Stimulated activated CD4-positive, alpha-beta T cell treated with anti-CD3 and anti-CD28 coated beads, Interleukin-4, amount 100 ng/mL, for 48 hours (primary cell): ENCODE measurements at places on chromosomes 16 and 17.
A peak's percentile ranks its signal among the peaks of the same experiment; 100 is the strongest.

GRCh38 chr17:57210972-57211411 is 45.3 kb upstream of the MSI2 start:
- DNase-seq, result no peak

GRCh38 chr16:2925951-2926649 is 14.4 kb downstream of the FLYWCH1 start:
- no peak for DNase-seq

GRCh38 chr17:78409191-78409928 is 30.9 kb downstream of the PGS1 start:
- DNase-seq, result no peak

DNA sequence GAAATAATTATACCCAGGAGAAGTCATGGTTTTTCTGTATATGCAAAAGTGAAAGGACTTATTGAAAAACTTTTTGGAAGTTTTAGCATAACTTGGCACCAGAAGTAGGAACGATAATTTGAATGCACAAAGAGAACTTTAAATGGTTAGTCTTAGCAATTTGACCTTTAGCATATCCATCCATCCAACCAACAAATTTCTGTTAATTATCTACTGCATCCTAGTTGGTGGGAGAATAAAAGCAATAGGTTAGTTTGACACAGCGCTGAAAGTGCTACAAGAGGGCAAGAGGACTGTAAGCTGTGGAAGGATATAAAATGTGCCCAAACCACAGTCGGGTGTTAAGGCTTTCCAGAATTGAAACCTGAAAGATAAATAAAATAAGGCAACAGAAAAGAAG is 17.6 kb downstream of the SPAG9 start:
- no peak for DNase-seq

DNA sequence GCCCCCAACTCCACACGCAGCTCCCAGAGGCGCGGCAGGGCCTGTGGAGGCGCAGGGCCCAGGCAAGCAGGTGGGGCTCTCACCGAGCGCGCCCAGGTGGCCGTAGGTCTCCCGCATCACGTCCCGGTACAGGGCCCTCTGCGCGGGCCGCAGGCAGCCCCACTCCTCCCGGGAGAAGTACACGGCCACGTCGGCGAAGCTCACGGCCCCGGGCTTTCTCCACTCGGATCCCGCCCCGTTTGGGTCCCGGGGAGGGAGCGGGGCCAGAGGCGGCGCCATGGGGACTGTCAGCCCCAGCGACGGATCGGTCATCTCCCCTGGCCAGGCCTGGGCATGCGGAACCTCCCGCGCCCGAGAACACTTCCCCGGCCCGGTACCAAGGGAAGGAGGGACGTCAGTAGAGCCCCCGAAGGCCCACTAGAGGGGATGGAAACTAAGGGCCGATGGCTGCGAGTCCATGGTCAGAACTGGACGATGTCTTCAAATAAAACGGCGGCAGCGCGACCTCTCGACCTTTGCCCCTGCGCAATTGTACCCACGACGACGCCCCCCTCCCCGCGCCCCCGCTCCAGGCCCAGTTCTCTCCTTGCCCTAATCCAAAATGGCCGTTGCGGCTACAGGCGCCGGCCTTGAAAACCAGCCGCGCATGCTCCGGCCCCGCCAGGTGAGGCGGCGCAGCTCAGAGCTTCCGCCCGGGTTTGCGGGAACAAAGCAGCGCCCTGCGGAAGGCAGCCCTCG is at the start of gene ZNF747:
TSS of gene ZNF747 (minus strand) at position 491 of the 738 bp plus-strand sequence. CDS start at position 312, 179 bp downstream.
- peak; percentile 87 for DNase-seq

DNA sequence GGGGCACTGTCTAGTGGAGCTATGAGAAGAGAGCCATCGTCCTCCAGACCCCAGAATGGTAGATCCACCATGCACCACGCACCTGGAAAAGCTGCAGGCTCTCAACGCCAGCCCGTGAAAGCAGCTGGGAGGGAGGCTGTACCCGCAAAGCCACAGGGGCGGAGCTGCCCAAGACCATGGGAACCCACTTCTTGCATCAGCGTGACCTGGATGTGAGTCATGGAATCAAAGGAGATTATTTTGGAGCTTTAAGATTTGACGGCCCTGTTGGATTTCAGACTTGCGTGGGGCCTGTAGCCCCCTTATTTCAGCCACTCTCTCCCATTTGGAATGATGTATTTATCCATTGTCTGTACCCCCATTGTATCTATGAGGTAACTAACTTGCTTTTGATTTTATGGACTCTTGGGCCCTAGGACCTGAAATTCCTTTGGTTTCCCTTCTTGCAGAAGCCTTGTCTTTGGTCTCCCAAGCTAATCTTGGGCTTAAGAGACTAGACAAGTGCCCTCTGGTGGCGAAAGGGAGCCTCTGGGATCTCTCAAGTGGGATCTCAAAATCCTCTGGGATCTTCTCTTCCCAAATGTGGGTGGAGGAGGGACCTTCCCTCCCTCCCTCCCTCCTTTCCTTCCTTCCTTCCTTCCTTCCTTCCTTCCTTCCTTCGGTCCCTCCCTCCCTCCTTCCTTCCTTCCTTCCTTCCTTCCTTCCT is 58.2 kb upstream of the HAPSTR1 start:
- no peak for DNase-seq

DNA sequence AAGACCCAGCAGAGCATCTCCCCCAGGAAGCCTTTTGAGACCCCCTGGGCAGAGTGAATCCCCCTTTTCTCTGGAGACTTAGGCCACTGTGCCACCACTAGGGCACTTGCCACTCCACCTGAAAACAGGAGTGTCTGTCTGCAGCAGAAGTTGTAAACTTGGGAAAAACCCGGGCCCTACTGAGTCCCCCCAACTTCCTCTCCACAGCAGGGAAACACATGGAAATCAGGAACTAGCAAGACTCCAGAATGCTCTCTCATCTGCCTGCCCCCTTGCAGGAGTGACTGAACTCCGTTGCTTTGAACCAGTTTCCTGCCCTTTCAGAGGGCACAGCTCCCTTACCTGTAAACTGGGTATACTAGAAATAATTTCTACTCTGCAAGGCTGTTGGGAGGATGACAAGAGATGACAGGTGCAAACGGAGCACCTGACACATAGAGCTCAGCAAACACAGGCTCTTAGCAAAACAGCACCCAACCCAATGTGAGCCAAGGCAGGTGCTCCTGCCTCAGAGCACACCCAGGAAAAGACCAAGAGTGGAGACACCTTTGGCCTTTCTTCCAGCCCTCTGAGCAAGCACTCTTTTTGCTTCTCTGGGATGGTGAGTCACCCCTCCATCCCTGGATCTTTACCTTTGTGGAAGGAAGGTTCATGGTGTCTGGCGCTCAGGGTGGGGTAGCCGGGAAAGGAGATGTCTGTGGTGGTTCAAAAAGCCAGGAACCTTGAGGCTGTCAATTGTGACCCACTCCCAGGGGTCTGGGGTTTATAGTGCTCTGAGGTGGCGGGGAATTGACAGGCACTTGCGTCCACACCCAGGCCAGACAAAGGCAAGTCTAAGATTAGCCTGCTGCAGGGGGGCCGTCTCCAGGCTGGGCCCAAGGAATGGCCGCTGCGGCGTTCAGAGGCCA is at the start of gene HCRT:
TSS of gene HCRT (minus strand) at position 740 of the 908 bp plus-strand sequence. CDS start at position 653, 87 bp downstream.
- no peak for DNase-seq

- no peak for DNase-seq
These were observed 72.0 kb upstream of the KSR1 start for GRCh38 chr17:27384261-27384701.

- DNase-seq, result no peak
These were observed 3.8 kb downstream of the PRR29 start for GRCh38 chr17:64001763-64002529.

DNA sequence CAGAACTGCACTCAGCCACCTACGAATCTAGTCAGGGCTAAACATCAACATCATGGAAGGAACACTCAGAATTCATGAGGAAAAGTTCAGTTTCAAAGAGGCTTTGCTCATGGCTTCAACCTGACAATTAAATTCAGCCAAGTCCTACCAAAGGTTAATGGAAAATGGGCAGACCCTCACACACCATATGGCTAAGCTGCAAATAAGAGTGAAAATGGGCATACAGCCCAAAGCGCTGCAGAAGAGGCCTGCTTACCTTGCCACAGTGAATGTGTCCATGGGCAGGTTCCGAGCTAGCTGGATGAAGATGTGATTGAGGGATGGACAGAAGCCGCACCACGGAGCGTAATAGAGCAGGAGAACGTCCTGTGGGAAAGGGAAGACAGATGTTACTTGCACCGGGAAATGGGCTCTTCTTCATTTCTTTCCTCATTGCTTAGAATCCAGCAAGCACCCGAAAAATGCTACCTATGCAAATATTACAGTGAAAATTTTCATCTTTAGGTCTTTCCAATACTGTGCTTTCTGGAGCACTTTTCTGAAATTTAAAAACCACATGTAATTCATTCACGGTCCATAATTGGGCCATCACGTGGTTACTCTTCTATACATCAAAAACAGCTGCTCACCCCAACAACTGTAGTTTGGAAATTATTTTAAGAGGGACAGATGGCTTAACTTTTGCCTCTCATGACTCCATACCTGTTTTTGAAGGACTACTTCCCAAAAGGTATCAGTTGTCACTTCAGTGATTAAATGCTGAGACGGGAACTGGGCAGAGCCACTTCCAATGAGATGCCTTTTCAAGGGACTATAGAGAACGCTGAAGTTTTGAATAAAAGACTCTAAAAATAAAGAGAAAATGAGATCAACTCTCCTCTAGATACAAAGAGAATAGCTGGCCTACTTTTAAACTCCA is 19.6 kb downstream of the SNN start:
- DNase-seq, result no peak

- no peak for DNase-seq
These were observed 25.5 kb downstream of the CACNG4 start for GRCh38 chr17:66990047-66990446.

DNA sequence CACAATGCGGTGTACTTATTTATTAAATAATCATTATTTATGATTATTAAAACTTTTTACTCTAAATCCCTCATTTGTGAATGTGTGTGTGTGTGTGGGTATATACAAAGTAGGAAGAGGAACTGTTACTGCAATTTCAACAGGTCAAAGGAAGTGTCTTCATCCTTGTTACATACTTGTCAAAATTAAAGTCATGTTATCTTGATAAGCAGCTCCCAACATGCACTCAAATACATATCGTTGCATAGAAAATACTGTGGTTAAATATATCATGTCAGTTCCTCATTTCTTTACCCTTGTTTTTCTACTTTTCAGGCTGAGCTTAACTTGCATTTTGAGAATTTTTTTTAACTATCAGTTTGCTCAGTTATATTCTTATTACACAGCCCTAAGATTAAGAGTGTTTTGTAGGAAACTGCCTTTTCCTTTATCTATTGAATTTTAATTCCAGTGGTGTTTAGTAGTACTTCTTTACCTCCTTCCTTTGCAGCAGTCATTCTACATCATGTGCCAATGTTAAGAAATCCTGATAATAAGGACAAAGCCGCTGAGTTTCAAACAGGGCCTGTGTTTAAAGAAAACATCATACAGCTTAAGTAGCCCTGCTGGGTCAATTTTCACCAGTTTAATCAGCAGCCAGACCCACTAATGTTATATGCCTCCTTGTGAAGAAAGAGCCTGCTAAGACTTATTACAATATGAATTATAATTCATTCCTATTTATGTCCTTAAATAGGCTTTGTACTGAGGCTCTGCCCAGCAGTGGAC is 7.2 kb downstream of the EFCAB5 start:
- DNase-seq, result no peak

DNA sequence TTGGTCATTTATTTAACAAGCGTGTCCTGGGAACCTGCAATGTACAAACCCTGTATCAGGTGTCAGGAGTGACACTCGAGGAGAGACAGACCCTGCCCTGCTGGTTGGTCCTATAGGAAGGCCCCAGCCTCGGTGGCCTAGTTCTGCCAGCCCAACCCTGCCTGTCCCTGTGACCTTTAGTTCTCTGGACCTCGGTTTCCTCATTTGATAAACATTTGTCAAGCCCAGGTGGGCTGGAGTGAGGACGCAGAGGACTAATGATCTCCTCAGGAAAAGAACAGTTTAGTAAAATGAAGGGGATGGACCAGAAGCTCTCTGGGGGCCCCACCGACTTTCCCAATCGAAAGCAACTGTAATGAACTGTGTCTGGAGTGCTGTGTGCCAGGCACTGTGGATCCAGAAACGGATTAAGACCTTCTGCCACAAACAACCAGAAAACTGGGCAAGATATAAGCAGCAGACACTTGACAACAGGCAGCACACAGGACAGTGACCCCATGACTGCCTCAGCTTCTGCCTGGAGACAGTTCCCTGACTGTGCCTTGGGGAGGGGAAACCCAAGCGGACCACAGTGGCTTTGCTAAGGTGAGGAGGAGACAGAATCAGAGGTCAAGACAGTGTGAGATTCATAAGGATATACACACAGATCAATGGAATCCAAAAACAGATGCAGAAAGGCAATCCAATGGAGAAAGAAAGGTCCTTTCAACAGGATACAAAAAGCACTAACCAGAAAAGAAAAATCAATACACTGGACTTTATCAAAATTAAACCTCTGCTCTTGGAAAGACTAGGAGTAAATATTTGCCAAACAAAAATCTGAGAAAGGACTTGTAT is 8.8 kb downstream of the PRCD start:
- DNase-seq, result no peak

DNA sequence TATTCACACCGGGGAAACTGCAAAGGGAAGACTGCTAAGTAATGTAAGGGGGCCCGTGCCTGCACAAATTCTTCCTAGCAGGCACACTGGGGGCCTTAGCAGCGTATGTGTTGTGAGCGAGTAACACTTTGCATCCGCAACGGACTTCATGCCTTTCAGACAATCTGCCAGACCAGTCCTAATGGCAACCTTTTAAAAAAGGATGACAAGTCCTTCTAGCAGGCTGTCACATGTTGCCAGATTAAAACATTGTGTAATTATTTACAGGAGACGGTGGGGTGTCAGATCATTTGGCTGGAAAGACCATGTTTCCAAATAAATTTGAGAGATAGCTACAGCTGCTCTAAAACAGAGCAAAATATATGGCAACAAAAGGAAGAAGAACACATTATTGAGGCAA is 46.1 kb downstream of the CPPED1 start:
- DNase-seq, result no peak

DNA sequence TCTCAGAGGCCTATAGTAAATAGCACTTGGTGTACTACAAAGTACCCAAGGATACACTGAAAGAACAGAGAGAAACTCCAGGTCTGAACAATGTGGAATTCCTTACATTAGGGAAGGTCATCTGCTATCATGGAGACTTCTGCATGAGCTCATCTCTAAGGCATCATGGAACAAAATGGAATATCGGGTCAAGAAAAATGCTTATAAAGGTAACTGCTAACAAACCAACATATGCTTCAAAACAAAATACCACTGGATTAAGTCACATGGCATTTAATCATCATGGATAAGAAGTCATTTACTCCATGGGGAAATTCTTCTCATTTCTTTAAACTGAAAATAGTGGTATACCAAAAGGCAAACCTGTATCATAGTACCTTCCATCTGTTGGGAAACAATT is 34.2 kb downstream of the TXNDC11 start:
- DNase-seq, result no peak

GRCh38 chr16:2715064-2715463 is 5.0 kb downstream of the PRSS27 start:
- DNase-seq, result no peak

- no peak for DNase-seq
These were observed 20.6 kb downstream of the ACSM1 start for GRCh38 chr16:20676837-20677236.

- no peak for DNase-seq
These were observed 782.4 kb upstream of the SOX9 start for GRCh38 chr17:71338396-71338795.

GRCh38 chr17:34356194-34356593 is at the start of gene CCL13:
Gene CCL13 (plus strand): TSS chr17:34356480. CDS start chr17:34356527, 47 bp downstream.
- no peak for DNase-seq

GRCh38 chr17:39754958-39755553 is 17.3 kb downstream of the GRB7 start:
- DNase-seq, result no peak
